ENCODE measurements at places on chromosomes 4 and X.
A peak's percentile ranks its signal among the peaks of the same experiment; 100 is the strongest.

GRCh38 chr4:61359301-61359700 lies 159.2 kb downstream of the ADGRL3 start:
- DNase-seq: no peak

DNA sequence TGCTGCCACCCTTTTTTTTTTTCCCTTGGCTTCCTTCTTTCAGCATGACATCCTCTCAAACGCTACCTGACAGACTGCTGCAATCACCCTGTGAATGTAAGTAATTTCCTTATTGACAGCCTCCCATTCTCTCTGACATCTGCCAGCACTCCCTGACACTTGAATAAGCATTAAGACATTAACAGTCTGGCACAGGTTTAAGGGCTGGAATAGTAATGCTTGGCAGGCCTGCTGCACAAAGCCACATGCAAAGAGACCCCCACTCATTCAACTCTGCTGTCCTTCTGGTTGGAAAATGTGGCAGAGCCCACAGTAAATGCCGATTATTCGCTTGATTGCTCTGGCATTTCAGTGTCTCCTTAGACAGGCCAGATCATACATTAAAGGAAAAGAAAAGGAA lies 28.1 kb upstream of the RASGEF1B start:
- DNase-seq: no peak

DNA sequence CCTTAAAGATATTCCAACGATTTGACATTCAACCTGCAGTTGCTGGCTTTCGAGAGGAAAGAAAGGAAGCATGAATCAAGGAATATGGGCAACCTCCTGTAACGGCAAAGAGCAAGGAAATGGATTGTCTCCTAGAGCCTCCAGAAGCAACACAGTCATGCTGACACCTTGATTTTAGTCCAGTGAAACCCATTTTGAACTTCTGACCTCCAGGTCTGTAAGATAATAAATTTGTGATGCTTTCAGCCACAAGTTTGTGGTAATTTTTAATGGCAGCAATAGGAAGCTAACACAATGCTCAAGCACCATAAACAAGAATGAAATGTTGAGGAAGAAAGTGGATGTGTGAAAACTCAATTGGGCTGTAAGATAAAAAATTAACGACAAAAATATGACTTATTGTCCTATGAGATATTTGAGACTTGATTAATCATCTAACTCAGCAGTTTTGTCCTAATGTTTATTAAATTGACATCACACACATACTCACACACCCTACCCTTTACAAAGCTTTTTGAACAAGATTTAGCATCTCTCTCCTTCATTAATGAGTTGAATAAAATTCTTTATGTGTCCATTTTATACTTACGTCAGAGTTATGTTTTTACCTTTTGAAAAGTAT lies 857.2 kb upstream of the INTU start:
- no peak for DNase-seq

DNA sequence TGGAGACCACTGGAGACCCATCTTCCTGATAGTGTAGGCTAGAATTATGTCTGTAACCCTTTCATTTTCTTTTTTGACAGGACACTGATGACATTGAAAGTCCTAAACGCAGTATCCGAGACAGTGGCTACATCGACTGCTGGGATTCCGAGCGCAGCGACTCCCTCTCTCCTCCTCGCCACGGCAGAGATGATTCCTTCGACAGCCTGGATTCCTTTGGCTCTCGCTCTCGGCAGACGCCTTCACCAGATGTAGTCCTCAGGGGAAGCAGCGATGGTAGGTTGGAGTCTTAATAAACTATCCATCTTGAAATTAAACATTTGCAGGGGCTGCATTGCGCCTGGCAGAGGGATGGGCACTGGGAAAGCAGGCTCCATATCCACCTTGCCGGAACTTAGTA lies 75.4 kb downstream of the LIMCH1 start:
- DNase-seq: no peak

DNA sequence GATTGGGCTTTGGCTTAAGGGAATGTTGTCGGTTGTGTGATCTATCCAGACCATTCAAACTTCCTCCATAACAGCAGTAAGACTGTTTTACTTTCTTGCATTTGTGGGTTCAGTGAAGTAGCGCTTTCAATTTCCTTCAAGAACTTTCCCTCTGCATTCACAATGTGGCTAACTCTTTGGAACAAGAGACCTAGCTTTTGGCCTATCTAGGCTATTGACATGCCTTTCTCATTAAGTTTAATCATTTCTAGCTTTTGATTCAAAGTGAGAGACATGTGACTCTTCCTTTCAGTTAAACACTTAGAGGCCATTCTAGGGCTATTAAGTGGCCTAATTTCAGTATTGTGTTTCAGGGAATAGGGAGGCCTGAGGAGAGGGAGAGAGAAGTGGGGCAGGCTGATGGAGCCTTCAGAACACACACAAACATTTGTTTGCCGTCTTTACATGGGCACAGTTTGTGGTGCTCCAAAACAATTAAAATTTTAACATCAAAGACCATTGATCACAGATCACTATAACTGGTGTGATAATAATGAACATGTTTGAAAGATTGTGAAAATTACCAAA lies 34.1 kb downstream of the ADH5 start:
- DNase-seq: no peak

DNA sequence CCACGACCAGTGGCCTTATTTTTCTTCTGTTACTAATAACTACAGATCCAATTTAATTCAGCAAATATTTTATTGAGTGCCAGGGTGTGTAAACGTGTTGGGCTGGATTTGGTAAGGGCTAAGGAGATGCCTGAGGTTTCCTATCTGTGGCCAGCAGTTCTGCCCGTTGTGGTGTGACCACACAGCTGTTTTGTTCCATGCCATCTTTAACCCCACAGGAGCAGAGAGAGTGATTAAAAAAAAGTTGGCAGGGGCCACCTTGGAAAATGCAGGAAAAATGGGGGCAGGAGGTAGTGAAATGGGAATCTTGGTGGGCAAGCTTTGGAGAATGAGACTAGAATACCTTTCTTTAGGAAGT lies 1.1 kb downstream of the PLAC8 start:
- no peak for DNase-seq

DNA sequence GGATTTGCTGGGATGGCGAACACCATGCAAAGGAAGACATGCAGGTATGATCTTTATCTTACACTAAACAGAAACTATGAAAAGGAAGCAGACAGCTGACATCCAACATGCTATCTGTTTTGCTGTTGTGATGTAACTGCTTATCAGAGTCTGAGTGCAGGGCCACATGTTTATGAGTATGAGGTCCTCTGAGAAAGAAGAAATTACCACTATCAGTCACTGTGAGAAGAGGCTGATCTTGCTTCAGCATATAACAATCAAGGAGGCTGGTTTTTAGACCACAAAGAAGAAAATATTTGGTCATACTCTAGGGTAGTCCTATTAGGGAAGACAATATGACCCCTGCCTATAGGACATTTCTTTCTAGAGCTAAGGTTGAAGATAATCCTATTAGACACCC lies 18.5 kb downstream of the CLGN start:
- DNase-seq: no peak

DNA sequence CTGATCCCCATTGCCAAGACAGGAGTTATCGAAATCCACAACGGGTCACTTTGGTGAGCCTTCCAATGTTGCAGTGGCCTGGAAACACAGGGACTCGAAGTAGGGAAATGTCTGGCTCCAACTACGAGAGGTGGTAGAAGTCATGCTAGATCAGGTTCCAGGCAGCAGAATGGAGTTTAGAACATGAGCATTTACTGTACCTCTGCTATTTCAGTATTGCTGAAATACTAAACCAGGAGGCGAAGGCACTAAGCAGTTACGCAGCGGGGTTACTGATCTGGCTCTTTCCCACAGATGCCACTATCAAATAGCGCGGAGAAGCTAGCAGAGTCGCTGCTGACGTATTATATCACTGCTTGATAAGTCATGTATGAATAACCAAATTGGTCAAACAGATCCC lies 56.3 kb downstream of the PTCHD1 start:
- DNase-seq: no peak

GRCh38 chrX:3449287-3449686 lies 102.8 kb upstream of the MXRA5 start:
- DNase-seq: no peak

- no peak for DNase-seq
Measured at GRCh38 chr4:17095771-17096170, 197.3 kb upstream of the LDB2 start.

- DNase-seq: no peak
Measured at GRCh38 chrX:68822641-68823410, 6.0 kb upstream of the EFNB1 start.

GRCh38 chr4:184734758-184735157 lies 862 bp upstream of the CENPU start:
- no peak for DNase-seq

GRCh38 chr4:8472689-8473197 lies 32.2 kb downstream of the TRMT44 start:
- no peak for DNase-seq

DNA sequence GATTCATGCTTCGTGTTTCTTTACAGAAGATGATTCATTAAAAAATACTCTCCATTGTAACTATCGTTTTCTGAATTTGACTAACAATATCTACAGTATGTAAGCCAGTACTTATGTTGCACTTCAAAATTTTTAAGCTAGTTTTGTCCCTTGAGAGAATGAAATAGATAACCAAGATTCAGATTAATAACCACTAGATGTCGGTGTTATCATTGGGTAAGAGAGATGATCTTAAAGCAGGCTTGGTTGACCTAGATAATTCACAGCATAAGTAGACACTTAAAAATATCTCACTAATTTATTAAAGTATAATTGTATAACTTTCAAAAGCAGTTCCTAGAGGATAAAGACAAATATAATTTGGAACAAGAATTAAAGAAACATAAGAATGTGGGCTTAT lies 430.9 kb downstream of the C4orf33 start:
- DNase-seq: no peak

GRCh38 chr4:3121110-3121509 lies 46.6 kb downstream of the HTT start:
- no peak for DNase-seq

GRCh38 chrX:24146283-24146949 lies 3.1 kb upstream of the ZFX start:
- DNase-seq: no peak

GRCh38 chr4:113094331-113094730 lies 44.9 kb downstream of the ANK2 start:
- no peak for DNase-seq

- DNase-seq: no peak
Measured at GRCh38 chrX:49066690-49067089, 7.1 kb downstream of the PRAF2 start.

DNA sequence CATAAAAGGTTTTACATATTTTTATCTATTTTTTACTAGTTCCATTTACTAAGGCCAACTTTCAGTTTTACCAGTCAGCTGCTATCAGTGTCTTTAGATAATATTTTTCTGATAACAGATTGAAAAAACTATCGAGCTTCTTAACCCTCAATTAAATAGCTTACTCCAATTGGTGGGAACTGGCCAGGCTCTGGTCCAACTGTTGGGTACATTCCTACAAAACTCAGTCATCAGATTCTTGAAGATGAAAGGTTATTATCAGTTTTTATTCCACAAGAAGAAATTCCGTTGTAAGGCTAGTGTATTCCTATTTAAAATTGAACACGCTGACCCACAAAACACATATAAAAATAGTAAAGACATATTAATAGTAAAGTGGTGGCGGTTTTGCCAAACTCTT lies 346.2 kb downstream of the MAPK10 start:
- DNase-seq: no peak

DNA sequence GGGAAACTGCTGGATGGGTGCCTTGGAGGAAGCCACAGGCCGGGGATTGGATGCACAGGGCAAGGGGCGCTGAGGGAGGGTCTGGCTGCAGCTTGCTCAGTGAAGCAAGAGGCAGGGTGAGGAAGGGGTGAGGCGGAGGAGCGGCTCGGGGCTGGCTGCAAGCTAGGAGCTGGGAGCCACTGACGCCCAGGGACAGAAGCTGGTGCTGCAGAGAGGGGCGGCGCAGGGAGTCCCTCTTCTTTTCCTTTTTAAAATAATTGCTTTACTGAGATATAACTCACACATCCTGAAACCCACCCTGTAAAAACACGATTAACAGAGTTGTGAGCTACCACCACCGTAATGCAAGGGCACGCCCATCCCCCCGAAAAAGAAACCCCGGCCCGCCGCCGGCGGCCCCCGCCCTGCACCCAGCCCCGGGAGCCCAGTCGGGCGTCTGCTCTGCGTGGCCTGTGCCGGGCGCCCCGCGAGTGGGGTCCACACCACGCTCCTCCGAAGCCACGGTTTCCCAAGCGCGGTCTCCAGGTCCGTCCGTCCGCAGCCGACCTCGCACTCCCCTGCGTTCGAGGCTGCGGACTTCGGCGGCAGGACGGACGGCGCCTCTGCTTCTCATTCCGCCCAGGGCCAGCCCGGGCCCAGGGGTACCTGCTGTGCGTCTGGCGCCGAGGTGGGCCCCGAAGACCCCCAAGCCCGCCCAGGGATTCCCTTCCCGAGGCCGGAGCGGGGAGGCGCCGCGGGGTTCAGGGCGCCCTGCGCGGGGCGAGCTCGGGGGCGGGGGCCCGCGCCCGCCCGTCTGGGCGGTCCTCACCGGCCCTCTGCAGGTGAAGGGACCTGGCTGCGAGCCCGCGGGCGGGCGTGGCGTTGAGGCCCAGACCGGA lies 866 bp upstream of the UVSSA start:
- DNase-seq: peak; percentile 40

DNA sequence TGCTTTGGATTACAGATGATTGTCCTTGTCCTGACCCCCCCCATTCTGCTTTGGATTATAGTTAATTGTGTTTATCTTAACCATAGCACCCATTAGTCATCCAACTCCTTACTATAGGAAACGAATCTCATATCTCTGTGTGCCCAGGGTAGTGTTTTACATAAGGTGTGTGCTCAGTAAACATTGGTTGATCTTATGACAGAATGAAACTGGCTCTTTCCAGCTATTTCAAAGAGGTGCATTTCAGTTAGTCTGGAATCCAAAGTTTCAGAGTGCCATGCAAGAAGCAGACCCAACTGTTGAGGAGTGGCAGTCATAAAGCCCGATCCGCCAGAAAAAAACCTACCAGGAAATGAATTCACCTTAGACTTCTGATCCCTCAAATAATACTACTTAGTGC lies 14.7 kb downstream of the TRIM2 start:
- no peak for DNase-seq

DNA sequence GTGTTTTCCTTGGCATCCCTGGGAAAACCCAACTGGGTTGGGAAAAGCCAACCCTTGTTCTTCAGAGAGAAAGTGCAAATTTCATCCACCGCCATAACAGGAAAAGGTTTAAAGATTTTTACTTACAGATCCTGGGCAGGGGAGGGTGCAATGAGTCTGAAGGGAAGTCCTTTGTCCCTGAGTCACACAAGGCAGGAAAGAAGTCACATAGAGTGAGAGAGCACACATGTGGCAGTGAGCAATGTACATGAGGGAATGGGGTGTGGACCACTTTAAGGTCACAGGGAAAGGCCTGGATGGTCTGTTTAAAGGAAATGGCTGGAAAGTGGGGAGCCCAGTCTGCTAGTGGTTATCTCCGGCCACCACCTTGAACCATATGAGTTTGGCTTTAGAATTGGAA lies 248.9 kb downstream of the HS3ST1 start:
- no peak for DNase-seq

DNA sequence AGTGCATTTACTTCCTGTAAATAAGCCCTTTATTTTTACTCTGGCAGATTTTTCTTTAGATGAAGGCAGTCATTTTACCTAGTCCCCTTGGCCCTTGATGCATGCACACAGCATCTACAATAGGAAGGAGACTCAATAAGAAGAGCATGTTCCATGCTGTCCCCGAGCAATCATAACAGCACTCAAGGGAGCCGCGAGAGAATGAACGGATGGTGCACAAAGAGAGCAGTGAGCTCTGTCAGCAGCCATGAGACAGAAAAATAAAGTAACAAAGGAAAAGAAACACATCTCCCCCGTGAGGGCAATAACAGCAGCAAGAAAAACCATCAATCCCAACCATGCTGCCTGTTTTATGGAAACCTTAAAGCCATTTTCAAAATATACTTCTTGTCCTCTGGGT lies 11.9 kb downstream of the SMIM31 start:
- DNase-seq: no peak
